NCI-H2081 treated with DMSO at 0.1 percent for 48 hours (cell line): ENCODE measurements at places on chromosomes 1 and 21.

GRCh38 chr1:160942926-160943325, 11.7 kb downstream of the ITLN2 start:
- DNase-seq, result no peak

GRCh38 chr1:10146391-10146790, 64.0 kb upstream of the KIF1B start:
- no peak for DNase-seq

DNA sequence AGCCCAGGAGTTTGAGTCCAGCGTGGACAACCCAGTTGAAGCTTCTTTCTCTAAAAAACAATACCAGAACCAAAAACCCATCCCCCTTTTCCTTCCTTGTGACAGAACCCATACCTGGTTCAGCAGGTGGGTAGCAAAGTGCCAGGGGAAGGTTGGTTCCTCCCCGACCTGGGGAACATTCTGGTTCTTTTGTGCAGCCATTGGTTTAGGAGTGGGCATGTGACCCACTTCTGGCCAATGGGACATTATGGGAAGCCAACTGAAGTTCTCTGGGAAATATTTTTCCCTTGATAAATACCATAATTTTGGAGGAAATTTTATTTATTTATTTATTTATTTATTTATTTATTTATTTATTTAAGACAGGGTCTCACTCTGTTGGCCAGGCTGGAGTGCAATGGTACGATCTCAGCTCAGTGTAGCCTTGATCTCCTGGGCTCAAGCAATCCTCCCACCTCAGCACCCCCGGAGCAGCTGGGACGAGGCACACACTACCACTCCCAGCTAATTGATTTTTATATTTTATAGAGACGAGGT, 15.8 kb upstream of the MAPKAPK2 start:
- DNase-seq, result no peak

- DNase-seq, result no peak
Observed at GRCh38 chr21:42997053-42997452, 22.7 kb downstream of the PKNOX1 start.

- DNase-seq, result no peak
Observed at GRCh38 chr1:3206696-3207095, 137.7 kb downstream of the PRDM16 start.

- no peak for DNase-seq
Observed at GRCh38 chr1:223188618-223189356, 45.7 kb upstream of the TLR5 start.

DNA sequence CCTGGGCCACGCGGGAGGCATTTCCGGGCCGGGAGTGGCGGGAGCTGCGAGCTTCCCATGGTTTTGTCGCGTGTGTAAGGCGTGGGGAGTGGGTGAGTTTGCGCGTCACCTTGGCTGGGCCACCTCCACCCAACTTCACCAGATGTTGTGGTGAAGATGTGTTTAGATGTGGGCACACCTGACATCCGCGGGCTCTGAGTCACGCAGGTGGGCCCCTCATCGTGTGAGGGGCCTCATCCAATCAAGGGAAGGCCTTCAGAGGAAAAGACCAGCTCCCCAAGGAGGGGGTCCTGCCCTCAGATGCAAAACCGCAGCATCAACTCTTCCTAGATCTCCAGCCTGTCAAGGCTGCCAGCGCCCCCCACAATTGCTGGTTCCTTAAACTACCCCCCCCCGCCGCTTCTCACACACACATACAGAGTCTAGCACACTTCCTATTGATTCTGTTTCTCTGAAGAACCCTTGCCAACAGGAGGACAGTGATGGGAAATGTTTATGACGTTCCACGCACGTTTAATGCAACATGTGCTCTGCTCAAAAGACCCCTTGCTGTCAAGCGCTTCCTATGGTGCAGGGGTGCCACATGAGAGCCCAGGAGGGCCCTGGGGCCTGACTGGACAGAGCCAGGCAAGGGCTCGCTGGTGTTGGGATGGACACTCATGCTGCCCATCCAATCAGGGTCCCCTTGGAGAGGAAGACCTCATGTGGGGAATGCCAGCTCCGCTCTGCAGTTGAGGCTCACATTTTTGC, 11.9 kb downstream of the ACTRT2 start:
- no peak for DNase-seq

DNA sequence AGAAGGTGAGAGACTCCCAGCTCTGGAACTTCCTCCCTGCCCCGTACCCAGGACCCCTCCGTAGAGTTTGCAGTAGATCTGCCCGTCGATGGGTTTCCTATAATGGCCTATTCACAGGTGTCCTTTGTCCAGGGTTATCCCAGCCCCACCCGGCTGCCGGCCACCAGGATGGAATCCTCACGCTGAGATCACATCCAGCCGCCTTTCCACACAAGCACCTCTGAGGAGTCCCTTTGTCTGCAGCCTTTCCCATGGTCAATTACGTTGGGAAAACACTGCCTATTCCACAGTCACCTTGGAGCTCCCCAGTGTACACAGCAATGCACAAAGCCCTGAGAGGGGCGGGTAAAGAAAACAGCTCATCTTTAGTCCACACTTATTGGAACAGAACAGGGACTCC, 190.0 kb upstream of the EDN2 start:
- DNase-seq, result no peak

DNA sequence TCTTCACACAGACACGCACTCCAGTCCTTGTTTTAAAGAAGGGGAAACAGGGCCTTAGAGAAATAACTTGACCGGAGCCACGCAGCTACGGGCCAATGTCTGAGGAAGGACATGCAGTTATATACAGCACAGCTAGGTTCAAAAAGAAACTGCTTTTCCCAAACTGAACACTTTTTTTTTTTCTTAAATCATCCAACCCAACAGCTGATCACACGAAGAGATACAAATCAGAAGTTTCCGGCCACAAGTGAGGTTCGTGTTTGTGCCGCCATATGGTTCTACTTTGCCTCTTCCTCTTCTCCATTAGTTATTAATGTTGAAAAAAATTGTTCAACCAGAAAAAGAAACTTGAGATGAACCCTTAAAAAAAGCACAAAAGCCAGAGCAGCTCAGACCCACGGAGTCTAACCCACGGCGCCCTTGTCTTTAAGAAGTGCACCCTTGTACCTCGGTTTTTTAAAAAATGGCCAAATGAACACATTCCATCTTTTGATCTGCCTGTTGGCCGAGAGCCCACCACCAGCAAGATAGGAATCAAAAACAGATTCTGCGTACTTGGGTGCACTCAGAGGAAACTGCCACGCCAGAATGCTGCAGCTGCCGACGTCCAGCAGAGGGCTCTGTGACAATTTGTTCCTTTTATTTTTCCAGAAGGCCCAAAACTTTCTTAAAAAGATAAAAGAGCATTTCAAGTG, 78.9 kb downstream of the SLC66A1 start:
- no peak for DNase-seq

DNA sequence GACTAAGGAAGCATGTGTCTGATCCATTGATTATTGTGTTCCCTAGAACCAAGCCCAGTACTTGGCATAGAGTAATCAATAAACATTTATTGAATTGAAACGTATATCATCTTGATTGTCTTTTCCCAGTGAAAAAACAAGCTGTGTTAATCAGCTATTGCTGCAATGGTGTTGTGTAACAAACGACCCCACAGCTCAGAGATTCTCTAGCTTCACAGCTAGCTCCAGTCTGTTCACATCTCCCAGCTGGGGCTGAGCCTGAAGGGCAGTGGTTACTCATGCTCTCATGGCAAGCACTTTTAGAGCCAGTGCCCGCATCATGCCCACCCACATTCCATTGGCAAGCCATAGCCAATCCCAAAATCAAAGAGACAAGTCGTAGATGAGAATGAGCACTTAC, 237.4 kb upstream of the RAB4A start:
- no peak for DNase-seq

- DNase-seq, result no peak
Observed at GRCh38 chr1:228339059-228339704, 67.5 kb downstream of the TRIM11 start.

DNA sequence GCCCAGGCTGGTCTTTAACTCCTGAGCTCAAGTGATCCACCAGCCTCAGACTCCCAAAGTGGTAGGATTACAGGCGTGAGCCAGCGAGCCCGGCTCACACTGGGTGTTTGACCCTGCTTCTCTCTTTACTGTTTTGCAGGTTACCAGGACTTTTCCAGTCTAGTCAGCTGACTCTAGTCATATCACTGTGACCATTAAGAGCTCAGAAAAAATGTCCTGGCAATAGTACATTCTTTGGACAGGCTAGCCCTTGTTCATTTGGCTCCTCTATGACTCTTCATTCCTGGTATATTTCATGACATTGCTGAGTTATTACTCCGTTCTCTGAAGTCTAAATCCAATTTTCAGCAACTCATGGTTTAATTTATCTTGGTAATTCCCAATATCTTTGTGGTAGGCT, 8.0 kb upstream of the CA6 start:
- DNase-seq, result no peak
